ENCODE measurements at places on chromosomes 11 and 22.

DNA sequence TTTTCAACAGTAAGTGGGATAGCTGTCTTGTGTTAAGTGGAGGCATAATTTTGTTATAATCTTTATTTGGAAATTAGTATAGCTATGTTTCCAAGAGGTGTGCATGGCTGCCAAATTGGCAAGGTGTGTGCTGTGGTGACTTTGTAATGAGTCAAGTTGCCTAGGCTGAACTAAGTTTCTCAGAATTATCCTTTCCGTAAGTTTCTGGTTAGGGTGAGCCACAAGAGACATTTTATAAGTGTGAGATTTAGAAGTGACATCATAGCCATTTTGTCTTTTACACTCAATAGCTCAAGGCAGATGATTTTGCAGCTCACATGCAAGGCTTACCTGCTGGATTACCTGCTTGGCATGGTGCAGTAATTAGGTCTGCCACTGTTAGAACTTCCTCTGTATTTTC is 90.3 kb downstream of the C11orf87 start:
- DNase-seq: no peak

DNA sequence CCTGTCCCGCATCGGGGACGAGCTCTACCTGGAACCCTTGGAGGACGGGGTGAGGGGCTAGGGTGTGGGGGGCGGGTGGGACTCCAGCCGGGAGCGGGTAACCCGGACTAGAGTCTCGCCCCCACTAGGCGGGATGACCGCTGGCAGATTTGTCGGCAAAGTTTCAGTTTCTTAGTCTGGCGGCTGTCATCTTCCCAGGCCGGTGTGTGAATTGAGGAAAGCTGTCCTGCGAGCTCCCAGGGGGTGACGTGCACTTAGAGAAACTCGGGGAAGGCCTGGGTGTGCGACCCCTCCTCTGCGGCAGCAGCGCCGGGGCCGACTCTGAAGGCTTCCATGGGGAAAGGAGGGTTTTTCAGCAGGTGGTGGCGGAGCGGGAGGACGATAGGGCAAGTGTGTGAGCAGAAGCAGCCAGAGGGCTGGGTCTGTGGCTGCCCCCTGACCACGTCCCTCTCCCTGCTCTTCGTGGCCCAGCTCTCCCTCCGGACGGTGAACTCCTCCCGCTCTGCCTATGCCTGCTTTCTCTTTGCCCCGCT is 463 bp downstream of the RAD9A start:
- DNase-seq: no peak

DNA sequence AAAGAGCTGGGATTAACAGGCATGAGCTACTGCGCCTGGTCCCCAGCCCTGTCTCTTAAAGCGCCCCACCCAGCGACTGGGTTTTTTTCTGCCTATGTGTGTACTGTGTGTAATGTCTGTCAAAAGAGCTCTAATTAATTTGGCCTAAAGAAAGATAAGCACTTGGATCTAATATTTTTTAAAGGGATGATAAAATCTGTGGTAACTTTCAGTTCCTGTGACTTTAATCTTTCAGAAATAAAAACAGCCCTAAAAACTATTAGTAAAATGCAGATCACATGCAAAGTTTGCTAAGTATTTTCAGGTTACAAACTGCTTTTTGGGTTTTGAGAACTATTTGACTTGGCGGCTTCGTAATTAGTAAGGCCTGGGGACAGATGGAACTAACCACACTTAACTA is 1358.7 kb downstream of the LRRC4C start:
- DNase-seq: no peak

GRCh38 chr11:61949169-61950034 is 749 bp upstream of the BEST1 start:
- no peak for DNase-seq

- DNase-seq: no peak
Observed at GRCh38 chr11:86245369-86246292, 1.1 kb downstream of the EED start.

DNA sequence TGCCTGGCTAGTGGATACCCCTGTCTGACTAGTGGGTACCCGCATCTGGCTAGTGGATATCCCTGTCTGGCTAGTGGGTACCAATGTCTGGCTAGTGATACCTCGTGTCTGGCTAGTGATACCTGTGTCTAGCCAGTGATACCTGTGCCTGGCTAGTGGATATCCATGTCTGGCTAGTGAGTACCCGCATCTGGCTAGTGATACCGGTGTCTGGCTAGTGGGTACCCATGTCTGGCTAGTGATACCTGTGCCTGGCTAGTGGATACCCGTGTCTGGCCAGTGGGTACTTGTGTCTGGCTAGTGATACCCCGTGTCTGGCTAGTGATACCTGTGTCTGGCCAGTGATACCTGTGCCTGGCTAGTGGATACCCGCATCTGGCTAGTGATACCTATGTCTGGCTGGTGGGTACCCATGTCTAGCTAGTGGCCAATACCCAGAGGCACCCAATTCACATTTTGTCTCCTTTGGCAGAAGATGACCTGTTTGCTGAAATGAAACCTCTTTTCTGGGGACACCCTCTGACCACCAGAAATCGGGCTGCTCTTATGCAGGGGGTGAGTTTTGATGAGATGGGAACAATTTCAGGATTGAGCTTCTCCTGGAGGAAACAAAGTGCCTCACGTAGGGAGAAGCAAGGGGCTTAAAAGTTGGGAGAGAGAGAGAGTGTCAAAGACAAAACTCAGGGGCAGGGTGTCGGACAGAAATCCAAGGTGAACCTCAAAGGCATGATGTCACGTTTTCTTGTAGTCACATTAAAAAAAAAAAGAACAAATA is 63.4 kb downstream of the SMIM38 start:
- no peak for DNase-seq

GRCh38 chr11:116421529-116422185 is 351.1 kb downstream of the BUD13 start:
- no peak for DNase-seq

DNA sequence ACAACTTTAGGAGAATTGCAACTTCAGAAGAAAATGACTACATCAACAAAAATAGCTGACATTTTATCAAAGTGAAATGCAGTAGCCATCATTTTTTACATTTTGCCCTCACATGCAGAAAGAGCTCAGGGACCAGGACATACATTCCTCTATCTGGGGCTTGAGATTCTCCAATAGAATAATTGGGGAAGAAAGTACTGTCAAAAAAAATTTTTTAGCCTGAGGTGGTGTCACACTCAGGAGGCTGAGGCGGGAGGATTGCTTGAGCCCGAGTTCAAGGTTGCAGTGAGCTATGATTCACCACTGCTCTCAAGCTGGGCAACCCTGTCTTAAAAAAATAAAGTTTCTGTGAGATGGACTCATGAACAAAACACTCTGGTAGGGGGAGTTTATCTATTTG is 32.2 kb upstream of the DEPDC7 start:
- no peak for DNase-seq

- no peak for DNase-seq
Observed at GRCh38 chr11:103633819-103634590, 402.4 kb upstream of the DDI1 start.

GRCh38 chr22:37629928-37630327 is 9.5 kb upstream of the SH3BP1 start:
- DNase-seq: no peak

- peak; percentile 82 for DNase-seq
Observed at GRCh38 chr11:16511116-16512114, 155.1 kb upstream of the SOX6 start.

DNA sequence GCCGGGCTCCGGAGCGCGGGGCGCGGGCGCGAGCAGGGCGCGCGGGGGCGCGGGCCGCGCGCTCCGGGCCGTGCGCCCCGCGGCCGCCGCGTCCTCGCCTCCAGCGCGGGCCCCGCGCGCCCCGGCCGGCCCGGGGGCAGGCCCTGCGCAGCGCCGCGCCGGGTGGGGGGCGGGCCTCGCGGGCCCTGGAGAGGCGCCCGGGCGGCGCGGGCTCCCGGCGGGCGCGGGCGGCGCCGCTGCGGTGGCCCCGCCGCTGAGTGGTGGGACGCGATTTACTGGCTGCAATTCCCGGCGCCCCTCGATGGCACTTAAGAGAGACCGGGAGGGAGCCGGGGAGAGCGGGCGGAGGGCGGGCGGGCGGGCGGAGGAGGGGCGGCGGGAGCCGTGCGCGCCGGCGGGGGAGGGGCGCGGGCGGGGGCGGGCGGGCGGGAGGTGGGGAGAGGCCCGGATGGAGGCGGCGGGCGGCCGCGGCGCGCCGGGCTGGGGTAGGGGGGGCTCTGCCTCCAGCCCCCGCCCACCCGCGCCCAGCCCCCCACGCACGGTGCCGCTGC is 73.2 kb upstream of the TCF20 start:
- no peak for DNase-seq

- DNase-seq: no peak
Observed at GRCh38 chr22:29316141-29316828, 788 bp upstream of the RASL10A start.

GRCh38 chr11:69014084-69014851 is 1.2 kb upstream of the MRGPRF start:
- DNase-seq: no peak

Data from kidney epithelial cell (primary cell).